ENCODE measurements at places on chromosomes 11 and 22. TPM values are rescaled to one million over a fixed set of nuclear protein-coding genes. Genes with fewer than 3 reads are reported as not detected.

GRCh38 chr11:32071811-32072210 is 19.1 kb upstream of the RCN1 start:
- no peak for DNase-seq

DNA sequence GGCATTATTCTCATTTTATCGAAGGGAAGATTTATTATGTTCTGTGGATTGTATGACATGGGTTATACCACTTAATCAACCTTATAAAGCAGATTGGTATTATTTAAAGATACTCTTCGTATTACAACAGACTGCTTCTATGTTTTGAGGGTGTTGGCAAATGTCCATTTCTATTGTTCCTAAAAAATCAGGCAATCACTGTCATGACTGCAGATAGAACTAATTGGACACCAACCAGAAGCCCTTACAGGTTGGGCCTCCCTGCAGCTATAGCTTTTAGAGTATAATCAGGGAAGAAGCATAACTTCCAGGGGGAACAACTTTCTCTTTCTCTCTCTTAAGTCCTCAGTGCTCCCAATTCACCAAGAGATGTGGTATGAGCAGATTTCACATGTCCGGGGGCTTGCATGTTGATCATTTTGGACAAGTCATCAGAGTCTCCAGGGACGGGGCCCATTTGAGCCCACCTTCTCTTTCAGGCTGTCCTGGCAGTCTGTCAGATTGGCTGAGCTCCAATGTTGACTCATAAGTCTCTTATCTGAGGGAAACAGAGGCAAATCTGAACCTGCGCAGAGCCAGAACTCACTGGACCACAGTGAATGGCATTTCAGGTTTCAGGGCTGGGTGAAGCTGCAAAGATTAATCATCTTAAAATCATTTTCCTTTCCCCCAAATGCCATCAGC is 264.0 kb upstream of the CCDC90B start:
- no peak for DNase-seq

DNA sequence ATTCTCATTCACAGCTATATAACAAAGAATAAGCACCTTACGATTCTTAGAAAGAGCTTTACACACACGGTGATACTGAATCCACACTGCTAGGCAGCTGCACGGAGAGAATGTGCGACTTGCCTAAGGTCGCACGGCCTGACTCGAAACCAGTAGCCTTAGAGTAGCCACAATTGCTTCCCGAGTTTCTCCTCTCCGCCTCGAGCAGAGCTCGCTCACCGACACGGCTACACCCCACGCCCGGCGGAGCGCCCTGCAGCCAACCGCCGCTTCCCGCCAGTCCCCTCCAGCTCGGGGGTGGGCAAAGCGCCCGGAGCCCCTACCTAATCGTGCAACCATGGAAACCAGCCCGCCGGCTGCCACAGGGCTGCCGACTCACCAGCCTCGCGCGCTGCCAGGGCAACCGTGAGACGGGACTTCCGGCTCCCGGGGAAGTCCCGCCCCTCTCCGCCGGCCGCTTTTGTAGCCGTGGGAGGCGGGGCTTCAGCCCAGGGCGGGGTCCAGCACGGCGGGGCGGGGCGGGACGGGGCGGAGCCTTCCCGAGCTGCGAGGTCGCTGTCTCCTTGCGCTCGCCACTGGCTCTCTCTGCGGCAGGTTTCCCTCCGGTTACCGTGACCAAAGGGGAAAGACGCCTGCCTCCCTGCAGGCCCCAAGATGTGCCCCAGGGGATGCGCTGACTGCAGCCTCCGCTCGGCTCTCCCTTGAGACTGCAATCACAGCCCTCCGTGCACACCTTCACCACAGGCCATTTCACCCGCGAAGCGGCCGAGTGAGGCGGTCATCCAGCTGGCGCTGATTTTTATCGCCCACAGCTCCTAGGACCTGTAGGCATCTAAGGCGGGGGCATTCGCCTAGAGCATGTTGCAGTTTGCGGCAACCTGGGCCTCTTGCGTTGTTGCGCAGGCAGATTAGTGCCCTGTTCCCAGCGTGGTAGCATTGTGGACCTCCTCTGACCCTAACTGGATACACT is 1.1 kb downstream of the BSCL2 start:
- peak; percentile 97 for DNase-seq

- no peak for DNase-seq
Observed at GRCh38 chr22:36926721-36927435, 13.4 kb downstream of the CSF2RB start.

- DNase-seq: no peak
Observed at GRCh38 chr11:63770763-63771162, 2.2 kb upstream of the ZFTA start.

- DNase-seq: no peak
Observed at GRCh38 chr11:120142441-120143100, 4.7 kb upstream of the TRIM29 start.

Gene POLD3
- total RNA-seq: 18.3 TPM

Gene HBG1
- total RNA-seq: not detected
